ENCODE measurements at places on chromosomes 6 and 20.

GRCh38 chr6:128827675-128828464 lies 55.1 kb upstream of the LAMA2 start:
- DNase-seq = no peak

DNA sequence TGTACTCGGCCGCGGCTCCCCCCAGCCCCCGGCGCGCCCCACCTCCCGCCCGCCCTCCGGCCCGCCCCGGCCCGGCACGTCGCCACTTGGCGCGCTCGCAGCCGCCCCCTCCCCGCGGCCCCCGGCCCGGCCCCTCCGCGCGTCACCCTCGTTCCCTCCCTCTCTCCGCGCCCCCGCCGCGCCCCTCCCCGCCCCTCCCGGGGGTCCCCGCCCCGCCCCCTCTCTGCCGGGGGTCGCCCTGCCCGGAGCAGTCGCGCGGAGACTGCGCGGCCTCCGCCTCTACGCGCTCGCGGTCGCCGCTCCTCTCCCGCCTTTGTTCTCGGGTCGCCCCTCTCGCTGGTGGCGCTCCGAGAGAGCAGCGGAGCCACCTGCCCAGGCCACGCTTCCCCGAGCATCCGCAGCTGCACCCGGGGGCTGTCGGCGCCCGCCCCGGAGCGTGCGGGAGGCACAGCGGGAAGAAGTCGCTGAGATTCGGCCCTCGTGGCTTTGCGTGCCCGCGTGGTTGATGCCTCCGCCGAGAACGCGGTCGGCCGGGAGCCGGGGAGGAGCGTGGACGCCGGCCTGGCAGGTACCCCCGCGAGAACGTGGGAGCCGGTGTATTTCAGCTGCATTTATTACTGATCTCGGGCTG lies at the start of gene PHF10:
PHF10 (minus strand) TSS at position 7 of the 631 bp plus-strand sequence. CDS start 569 bp downstream, outside the sequence.
- peak; percentile 36 for DNase-seq

DNA sequence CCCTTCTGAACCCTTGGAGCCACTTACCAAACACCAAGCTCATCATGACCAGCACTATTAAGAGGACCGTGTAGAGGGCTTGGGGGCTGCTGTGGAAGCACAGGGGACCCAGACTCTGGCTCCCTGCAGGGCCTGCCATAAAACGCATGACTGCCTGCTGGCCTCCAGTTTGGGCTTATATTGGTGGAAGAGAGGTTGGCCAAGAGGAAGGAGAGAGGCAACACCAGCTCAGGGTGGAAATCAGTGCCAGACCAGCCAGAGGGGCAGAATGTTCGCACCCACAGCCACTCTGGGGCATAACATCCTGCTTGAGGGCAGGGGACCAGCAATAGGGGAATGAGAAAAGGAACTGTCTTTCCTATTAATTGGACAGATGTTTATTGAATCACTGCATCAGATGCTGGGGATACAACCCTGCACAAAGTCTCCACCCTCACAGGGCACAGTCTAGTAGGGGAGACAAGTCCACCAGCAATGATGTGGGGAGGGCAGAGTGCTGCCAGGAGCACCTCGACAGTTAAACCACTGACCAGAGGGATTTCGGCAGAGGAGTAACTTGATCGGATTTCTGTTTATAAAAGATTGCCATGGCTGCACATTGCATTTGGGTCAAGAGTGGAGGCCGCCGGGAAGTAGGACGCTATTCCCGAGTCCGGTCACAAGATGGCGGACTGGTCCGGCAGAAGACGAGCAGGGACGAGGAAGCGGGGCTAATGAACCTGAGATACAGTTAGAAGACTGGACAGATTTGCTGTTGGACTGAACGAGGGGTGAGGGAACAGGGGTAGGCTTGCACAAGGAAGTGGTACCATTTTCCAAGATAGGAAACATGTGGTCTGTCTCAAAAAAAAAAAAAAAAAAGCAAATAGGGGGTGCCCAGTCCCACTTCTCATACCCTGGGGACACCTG lies at the start of gene LY6G5C:
LY6G5C (minus strand) TSS at position 842 of the 909 bp plus-strand sequence; CDS start at position 148, 694 bp downstream.
- DNase-seq = peak; percentile 39

- no peak for DNase-seq
Measured at GRCh38 chr20:40191573-40191972, 497.5 kb downstream of the MAFB start.

GRCh38 chr6:116111552-116112528 lies 11.2 kb downstream of the NT5DC1 start:
- no peak for DNase-seq

GRCh38 chr20:3209257-3209945 lies at the start of gene ITPA:
TSS of gene ITPA (plus strand) at chr20:3209498. CDS start at chr20:3209552, 54 bp downstream.
- DNase-seq = peak; percentile 33

DNA sequence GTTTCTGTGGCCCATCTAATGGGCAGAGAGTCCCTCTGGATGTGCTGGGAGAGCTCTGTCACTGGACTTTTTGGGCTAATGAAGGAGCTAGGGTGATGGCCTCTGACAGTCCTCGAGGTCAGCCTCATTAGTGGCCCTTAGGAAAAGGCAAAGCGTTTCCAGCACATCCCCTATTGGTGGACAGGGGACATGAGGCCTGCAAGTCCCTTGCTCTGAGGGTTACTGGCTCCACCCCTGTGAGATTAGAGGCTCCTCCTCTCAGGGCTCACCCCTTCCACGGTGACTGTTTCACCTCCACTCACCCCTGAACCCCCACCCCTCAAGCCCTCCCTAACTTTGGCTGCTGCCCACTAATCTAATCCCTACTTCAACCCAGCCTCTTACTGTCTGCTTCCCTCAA lies 12.8 kb upstream of the FANCE start:
- DNase-seq = no peak

GRCh38 chr20:43389211-43389610 lies 68.5 kb upstream of the SRSF6 start:
- no peak for DNase-seq

GRCh38 chr20:15011631-15012030 lies 674.2 kb upstream of the FLRT3 start:
- DNase-seq = no peak

GRCh38 chr6:80340280-80340679 lies 233.8 kb downstream of the BCKDHB start:
- DNase-seq = no peak

DNA sequence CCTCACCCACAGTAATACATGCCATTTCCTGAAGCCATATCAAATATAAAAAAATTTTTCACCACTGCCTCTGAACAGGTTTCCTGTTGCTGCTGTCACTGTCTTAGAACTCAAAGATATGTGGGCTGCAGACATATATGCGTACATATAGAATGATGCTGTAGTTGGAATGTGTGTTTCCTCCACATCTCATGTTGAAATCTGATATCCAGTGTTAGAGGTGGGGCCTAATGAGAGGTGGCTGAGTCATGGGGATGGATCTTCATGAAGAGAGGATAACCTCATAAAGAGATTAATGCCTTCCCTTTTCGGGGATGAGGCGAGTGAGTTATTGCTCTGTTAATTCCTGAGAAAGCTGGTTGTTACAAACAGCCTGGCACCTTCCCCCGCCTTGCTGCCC lies 7.7 kb upstream of the SCP2D1 start:
- DNase-seq = no peak

GRCh38 chr20:38810926-38811630 lies 5.6 kb downstream of the PPP1R16B start:
- no peak for DNase-seq

- no peak for DNase-seq
Measured at GRCh38 chr20:62495749-62496567, 20.2 kb upstream of the GATA5 start.

DNA sequence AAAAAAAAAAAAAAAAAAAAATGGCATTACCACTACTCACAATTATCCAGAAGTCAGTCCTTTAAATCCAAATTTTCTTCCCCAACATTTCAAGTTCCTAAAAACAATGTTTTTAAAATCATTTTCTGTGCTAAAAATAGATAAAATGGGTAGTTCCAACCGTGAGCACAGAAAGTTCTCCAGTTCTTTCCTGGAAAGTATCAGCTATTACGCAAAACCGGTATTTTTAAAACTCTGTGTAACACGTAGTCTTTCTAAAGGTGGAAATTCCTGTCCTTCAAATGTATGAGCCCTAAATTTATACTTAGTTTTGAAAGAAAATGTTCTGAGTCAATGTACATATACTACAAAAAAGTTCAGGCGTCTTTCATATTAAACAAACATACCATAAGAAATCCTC lies 83.5 kb upstream of the SCAF8 start:
- DNase-seq = no peak

GRCh38 chr20:55500130-55500529 lies 505.2 kb downstream of the CBLN4 start:
- no peak for DNase-seq

DNA sequence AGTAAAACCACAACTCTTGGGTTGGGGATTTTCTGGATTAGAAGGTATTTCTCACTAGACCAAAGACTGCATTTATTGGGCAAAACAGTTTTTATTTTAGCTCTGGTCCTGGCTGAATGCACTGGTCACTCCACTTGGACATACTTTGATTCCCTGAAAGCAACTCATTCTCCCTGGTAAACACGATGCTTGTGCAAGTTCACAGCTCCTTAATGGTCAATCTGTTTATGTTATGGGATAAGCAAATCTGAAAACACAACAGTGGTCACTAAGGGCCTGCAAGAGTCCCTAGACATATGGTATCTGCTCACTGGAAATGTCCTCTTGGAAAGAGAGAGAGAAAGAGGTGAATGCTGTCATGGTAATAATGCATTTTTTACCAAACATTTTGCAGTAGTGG lies 559.8 kb downstream of the CDH26 start:
- no peak for DNase-seq

DNA sequence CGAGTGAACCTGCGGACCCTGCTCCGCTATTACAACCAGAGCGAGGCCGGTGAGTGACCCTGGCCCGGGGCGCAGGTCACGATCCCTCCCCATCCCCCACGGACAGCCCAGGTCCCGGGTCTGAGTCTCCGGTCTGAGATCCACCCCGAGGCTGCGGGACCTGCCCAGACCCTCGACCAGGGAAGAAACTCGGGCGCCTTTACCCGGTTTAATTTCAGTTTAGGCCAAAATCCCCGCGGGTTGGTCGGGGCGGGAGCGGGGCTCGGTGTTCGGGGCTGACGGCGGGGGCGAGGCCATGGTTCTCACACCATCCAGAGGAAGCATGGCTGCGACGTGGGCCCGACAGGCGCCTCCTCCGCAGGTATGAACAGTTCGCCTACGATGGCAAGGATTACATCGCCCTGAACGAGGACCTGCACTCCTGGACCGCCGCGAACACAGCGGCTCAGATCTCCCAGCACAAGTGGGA lies 46.9 kb upstream of the TRIM26 start:
- DNase-seq = peak; percentile 15

- DNase-seq = no peak
Measured at GRCh38 chr6:110307368-110307767, 50.8 kb downstream of the METTL24 start.

GRCh38 chr6:131063764-131064272 lies 773 bp upstream of the EPB41L2 start:
- no peak for DNase-seq

GRCh38 chr6:142187209-142187608 lies 40.1 kb downstream of the VTA1 start:
- DNase-seq = no peak

GRCh38 chr20:1465470-1466210 lies 1.0 kb downstream of the NSFL1C start:
- no peak for DNase-seq

GRCh38 chr20:63533388-63533787 lies 3.8 kb downstream of the PTK6 start:
- DNase-seq = no peak
